Stimulated activated CD8-positive, alpha-beta memory T cell treated with anti-CD3 and anti-CD28 coated beads, Interleukin-7, amount 100 ng/mL, for 1 hour (primary cell): ENCODE measurements at places on chromosomes 1 and 21.
A peak's percentile ranks its signal among the peaks of the same experiment; 100 is the strongest.

- no peak for DNase-seq
These were observed 102.7 kb downstream of the LYST start for GRCh38 chr1:235763962-235764361.

- DNase-seq = no peak
These were observed 57.0 kb upstream of the RAVER2 start for GRCh38 chr1:64687725-64688327.

- DNase-seq = no peak
These were observed 63.7 kb downstream of the ZC3H11B start for GRCh38 chr1:219549215-219549614.

- DNase-seq = no peak
These were observed 67.3 kb downstream of the STUM start for GRCh38 chr1:226615876-226616275.

GRCh38 chr1:88549536-88549935 lies 134.5 kb upstream of the PKN2 start:
- DNase-seq = no peak

- no peak for DNase-seq
These were observed 117.9 kb upstream of the ADAR start for GRCh38 chr1:154725865-154726264.

DNA sequence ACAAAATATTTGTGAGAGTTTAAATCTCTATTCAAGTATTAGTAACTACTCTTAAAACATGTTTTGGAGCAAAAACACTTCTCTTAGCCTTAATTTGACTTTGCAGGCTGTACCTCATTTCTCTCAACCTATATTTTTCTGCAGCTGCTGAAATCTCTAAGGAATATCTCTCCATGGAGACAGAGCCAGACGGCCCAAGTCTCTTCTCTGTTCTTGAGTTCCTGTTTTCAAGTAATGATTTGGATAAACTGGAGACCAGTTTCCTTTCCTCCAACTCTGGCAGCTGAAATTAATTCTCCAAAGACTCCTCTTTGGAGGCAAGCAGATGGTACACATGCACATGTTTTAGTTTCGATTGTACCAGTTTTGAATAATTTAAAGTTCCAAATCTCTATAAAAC lies 659.7 kb upstream of the NEGR1 start:
- no peak for DNase-seq

DNA sequence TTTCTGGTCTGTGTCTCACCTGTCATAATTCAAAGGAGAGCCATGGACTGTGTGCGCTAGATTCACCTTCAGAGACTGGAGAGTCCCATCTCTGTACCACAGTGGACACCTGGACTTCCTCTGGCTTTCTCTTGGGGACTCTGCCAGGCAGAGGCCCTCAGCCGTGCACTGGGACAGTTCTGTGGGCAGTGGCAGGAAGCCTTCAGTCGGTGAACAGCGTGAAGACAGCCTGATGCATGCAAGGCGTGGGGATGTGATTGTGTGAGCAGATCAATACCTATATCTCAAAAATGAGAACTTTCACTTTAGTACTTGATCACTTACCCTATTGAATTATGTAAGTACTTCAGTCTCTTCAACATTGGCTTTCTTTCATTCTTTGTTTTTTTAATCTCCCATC lies 245.3 kb downstream of the DISC1 start:
- no peak for DNase-seq

DNA sequence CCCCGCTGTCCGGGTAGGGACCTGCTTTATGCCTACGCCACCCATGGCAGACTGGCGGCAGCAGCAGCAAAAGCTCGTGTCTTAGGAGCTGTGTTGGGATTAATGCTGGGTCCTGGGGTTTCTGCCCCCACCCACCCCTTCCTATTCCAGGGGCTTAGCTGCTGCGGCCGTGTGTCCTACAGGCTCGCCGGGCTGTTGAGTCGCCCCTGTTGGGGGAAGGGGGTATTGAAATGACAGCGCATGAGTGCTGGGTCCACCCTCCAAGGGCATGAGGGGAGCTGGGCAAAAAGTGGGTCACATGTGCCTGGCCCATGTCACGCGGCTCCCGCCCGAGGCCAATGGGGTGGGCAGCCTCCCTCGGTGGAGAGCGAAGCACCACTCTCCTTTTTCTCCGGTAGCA lies 118.3 kb upstream of the COL6A1 start:
- DNase-seq = no peak

DNA sequence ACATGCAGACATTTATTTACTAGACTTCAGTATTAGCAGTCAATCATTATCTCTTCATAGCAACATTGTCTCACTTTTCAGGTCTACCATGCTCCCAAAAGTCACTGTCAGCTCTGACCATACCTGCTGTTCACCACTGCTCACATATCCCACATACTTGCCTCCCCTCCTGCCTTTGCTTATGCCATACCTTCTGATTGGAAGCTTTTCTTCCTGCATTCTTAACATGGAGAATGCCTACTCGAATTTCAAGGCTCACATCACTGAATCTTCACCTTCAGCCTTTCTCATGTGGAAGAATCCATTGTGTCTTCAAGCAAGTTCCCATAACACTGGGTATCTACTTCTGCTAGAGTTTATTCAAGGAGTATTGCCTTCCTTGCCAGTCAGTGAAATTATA lies 135.4 kb downstream of the NTNG1 start:
- no peak for DNase-seq

DNA sequence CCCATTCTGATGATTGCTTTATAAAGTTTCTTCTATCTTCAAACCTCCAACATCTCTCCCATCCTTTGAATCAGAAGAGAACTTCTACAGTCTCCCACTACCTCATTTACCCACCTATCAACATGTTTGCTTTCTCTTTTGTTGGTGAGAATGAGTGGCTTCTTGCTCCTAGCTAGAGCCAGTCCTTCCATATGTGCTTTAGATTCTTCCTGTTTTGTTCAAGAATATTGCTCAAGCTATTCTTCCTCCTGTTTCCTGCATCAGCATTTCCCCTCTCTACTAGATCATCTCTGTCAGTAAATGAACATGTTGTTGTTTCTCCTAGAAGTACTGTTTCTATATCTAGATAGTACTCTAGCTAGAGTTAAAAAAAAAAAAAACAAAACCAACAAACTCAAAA lies 6.3 kb downstream of the ATF6 start:
- no peak for DNase-seq

- no peak for DNase-seq
These were observed 24.9 kb downstream of the LDLRAP1 start for GRCh38 chr1:25568090-25568833.

DNA sequence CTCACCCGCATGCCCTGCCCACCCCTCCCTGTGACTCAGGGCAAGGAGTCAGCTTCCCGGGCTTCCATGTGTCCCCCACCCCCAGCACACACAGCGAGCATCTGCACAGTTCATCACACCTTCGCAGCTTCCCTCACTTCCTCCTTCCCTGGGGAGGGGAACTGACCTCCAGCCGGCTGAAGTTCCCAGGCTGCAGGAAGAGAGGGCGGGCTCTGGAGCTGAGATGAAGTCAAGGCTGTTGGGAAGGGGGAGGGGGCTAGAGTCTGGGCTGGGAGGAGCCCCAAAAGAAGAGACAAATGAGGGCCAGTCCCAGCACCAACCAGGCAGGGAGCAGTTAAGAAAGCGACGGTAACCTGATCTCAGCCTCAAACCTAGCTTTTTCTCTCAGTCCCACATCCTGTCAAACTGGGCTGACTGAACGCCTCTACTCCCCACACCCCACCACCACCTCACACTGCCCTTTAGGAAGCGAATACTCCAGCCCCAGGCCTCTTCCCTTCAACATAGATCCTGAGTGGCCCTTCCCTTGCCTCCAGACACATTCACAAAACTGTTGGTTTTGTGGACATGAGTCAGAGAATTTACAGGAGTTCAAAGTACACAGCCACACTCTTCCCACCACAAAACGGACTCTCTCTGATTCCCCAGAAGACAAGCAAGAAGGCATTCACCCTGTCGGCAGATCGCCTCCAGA lies 1.8 kb downstream of the RHOC start:
- no peak for DNase-seq

- no peak for DNase-seq
These were observed 247.9 kb upstream of the CSF3R start for GRCh38 chr1:36730599-36730998.

- DNase-seq = no peak
These were observed 29.3 kb upstream of the USP1 start for GRCh38 chr1:62407398-62408009.

DNA sequence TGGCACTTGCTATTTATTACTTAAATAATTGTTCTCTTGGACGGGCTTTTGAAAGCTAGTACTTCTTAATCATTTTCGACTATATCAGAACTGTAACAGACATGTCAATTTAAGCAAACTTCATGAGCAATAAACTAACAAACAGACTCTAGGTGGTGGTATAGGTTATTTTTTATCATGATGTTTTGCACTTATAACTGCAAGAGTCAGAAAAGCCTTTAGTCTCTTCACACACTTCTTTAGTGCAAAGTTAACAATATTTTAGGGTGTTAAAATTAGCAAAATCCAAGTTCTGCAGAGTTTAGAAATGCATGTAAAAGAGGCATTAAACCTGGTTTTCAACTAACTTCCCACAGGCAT lies 2.2 kb downstream of the NRIP1 start:
- DNase-seq = no peak

DNA sequence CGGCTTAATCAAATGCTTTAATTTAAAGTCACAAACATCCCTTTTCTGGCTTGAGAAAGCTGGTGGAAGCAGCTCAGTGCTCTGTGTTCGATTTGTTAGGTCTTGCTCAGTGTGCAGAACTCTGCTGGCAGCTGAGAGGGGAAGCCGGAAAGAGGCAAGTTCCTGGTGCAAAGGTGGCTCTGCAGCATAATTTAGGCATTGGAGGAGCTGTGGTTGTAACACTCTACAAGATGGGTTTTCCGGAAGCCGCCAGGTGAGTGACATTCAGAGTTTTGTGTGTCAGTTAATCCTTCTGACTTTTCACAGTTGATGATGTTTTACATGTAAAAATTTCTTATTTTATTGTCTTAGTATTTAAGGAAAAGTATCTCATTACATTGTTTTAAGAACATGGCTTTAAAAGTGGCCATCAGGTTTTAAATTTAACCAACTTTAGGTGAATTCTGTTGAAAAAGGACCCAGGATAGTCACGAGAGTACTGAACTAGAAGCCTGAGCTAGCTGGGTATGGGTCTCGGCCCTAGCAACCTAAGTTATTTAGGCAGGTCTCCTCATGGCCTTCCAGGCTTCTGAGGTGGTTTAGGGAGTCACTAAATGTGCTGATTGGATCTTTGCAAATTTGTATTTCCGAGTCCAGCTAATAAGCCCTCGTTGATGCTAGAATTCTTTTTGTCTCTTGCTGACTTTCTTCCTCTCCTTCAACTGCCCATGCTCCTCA lies 47.1 kb upstream of the PODN start:
- DNase-seq = peak; percentile 48

GRCh38 chr1:150703427-150703826 lies 6.5 kb upstream of the GOLPH3L start:
- no peak for DNase-seq

DNA sequence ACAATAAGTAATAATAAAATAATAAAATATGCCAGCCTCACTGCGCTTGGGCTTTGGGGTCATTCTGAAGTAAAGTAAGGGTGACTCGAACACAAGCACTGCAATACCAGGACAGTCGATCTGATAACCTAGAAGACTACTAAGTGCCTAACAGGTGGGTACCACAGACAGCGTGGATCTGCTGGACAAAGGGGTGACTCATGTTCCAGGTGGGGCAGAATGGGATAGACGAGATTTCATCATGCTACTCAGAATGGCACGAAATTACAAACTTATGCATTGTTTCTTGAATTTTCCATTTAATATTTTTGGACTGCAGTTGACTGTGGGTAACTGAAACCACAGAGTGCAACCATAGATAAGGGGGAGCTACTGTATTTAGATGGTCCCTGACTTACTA lies 221.1 kb upstream of the GREM2 start:
- no peak for DNase-seq

GRCh38 chr1:14253676-14254075 lies 344.8 kb upstream of the KAZN start:
- no peak for DNase-seq

DNA sequence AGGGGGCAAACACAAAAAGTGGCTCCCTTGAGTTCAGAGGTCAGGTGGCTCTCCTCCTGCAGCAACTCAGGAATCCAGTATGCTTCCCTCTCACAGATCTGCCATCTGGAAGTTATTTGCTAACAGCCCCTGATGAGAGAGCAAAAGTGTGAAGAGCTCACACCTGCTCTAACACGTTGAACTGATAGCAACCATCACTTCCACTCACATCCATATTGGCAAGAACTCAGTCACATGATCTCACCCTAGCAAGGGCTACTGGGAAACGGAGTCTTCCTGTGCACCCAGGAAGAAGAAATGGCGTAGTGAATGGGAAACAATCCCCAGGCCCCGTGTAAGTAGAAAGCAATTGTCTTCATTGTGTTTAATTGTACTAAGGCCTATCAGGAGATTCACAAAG lies 20.7 kb upstream of the SLC45A1 start:
- DNase-seq = no peak

- no peak for DNase-seq
These were observed 1.4 kb downstream of the MAP1LC3C start for GRCh38 chr1:241997401-241997998.

- no peak for DNase-seq
These were observed 18.2 kb downstream of the RXRG start for GRCh38 chr1:165426745-165427144.

DNA sequence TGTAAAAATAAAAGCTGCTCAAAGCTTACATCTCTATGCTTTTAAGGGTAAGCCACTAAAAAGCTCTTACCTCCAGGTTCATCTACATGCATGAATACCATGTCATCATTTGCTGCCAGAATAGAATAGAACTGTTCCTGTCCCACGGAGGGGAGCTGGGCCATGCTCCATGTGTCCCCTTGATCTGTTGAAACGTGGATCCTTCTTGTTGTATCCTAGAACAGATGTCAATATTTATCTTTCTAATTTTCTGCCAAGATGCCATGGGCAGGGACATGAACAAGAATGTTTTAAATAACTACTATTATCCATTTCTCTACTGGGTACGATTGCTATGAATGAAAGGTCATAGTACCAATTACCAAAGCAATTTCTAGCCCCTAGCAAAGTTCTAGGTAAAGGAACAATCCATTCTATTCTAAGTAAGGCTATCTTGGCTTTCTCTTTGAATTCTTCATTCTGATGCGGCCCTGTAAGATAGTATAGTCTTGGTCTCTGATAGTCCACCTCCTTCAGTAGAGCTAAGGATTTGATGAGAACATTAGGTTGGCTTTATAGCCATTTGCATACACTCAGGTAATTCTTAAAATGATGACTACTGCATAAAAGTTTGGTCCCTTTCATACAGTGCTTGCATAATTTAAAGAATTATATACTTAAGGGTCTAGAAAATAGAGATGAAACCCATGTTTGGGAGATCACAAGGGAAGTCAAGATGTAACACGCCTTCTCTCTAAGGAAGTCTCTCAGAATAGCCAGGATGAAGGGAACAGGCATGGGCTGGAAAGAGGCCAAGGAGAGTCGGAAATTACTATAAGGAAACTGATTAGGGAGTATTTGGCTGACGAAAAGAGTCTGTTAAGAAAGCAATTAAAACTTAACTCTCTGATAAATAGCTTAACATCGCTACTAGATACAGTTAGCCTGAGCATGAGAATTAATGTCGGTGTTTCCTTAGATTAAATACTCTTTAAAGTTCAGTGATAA lies 35.4 kb upstream of the MYBPHL start:
- no peak for DNase-seq
